Stimulated activated CD4-positive, alpha-beta T cell treated with anti-CD3 and anti-CD28 coated beads, Interleukin-1b, Interleukin-23, amount 100 ng/mL, for 48 hours (primary cell): ENCODE measurements at places on chromosomes 4 and X.
A peak's percentile ranks its signal among the peaks of the same experiment; 100 is the strongest.

- DNase-seq = no peak
These were observed 5.3 kb upstream of the TRMT2B start for GRCh38 chrX:101057093-101057714.

- no peak for DNase-seq
These were observed 72.8 kb upstream of the ATP8A1 start for GRCh38 chr4:42729505-42730237.

DNA sequence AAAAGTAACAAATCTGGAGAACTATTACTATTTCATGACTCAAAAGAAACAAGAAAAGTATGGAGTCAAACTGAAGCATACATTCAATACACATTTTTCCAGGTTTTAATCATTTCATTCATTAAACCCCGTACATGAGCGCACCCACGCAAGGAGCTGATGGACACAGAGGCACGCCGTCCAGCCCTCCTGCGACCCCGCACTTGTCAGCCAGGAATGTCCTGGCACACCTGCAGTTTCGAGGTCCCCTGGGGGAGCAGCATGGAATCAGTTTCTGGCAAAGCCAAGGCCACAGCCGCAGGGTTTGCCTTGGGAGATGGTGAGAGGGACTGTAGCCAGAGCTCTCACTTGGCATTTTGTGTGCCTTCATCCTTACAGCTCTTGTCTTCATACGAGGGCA is 12.8 kb upstream of the SLC2A9 start:
- DNase-seq = no peak

DNA sequence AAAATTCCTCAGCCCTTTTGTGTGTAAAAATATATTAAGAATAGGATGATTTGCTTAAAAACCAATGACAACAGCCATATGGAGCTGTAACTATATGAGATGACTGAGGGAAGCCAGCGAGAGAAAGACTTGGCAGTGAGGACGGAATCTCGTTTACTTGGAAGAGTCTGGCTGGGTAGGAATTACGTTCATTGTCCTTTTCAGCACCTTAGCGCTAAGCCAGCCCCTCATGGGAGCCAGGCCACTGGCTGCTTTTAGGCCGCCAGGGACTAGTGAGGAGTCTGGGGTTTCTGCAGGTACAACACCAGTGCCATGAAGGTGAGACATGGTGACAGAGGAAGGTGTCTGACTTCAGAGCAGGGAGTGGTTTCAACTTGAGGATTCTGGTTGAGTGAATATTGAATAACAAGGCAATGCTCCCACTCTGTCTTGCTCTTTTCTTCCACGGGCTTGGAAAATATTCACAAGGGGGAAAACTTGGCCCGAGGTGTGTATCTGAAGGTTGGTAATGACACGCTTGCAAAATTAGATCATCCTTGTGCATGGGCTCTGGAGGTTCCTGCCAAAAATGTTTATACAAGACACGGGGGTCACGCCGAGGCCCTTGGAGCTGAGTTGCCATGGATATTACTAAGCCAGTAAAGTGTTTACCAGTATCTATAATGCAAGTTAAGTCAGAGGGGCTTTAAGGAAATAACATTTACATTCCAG is 17.4 kb downstream of the KLF3 start:
- no peak for DNase-seq

DNA sequence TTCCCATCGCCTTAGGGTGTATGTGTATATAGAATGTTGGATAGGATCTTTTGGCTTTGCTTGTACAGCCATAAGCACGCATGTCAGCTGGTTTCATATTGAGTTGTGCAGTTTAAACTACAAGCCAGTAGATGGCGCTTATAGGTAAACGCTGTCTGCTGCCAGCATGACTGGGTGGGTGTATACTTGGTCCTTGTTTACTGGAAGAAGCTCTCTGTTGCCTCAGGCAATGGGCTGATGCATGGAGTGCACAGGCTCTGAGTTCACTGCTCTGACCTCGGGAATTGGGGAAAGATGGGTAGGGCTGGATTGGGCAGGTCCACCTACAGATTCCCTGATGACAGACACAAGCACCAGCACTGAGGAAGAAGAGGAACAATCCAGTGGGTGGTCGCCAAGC is 831.5 kb downstream of the STIM2 start:
- DNase-seq = no peak

DNA sequence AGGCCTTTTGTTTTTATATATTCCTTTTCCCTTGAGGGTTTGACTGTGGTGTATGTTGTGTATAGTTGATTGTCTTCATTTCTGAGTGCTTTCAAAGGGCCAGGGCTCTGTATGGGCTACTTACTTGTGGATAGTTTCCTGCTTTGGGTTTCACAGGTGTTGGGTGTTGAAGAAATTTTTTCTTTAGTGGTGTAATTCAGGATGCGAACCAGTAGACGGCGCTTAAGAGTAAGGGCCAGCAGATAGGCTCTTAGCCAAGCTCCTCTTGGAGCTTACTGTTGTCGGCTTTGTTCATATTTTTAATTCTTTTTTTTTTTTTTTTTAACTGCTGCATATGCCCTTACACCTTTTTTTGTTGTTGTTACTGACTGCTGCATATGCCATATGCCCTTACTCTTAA is 276.3 kb upstream of the GALNT7 start:
- DNase-seq = no peak

DNA sequence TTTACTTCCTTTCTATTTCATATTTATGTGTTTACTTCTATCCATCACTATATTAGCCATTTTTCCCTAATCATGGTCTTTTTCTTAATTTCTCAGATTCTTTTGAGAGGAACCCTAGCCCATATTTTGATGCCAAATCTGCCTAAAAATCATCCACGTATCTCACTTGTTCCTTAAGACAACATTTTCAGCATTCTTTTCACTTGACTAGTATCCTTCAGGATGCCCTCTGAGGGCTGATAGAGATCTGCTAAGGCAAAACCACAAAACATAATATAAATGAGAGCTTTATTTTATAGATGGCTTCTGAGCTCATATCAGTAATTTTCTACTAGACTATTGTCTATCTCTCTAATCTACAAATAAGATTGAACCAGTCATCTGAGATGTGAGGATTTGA is 341.9 kb downstream of the GPM6A start:
- DNase-seq = no peak

DNA sequence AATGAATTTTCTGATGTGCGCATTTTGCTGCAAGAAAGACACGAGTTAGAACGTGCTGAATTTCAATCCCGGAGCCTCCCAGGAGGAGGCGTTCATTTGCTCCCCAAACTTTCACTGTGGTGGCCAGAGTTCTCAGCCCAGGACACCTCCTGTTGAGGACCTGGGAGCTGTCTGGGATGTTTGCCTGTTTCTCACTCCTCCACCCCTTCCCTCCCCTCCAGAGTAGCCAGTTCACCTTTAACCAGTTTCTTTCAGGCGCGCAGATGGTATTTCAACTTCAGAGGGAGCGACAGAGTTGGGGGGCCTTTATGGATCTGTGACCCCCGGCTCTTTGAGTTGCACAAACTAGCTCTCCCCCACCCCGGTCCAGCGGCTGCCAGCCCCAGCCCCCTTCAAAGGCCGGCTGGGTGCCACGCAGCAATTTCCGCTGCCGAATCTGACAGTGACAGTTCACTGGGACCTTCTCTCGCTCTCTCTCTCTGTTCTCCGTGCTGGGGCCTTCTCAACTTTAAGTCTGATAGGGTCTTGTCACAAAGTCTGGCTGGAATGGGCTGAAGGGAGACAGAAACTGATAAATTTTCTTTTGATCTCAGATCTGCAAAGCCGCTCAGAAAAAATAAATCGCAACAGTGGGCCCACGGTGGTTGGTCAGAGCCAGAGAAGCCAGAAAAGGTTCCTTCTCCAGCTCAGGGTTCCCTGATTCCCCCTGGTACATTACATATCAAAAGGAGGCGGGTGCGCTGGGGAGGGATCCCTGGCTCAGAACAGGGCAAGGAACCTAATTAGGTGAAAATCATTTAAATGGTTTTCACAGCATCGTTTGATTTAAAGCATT is 100.0 kb upstream of the STX18 start:
- no peak for DNase-seq

DNA sequence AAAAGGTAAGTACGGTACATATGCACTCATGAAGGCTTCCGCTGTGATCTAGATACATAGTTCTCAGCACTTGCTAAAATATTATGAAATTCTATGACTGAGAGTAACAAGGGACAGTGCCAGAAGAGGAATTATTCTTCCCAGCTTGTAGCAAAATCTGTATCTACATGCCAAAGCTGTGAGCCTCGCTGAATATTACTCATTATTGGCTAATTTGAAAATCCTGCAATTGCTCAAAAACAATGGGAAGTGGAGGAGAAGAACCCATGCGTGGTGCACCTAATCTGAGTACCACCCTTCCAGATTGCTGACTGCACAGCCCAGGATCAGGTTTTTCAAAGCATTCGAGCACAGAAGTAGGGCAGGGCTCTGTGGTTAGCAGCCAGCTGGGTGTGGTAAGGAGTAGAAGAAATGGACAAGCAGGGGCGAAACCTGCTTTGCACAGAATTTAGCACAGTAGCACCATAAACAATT is 17.4 kb upstream of the PDCL2 start:
- no peak for DNase-seq

- DNase-seq = no peak
These were observed 175.7 kb upstream of the FMR1 start for GRCh38 chrX:147736045-147736444.

- DNase-seq = no peak
These were observed 42.9 kb downstream of the ALPK1 start for GRCh38 chr4:112340023-112340422.

GRCh38 chr4:157128395-157128794 is 52.4 kb downstream of the GLRB start:
- no peak for DNase-seq

DNA sequence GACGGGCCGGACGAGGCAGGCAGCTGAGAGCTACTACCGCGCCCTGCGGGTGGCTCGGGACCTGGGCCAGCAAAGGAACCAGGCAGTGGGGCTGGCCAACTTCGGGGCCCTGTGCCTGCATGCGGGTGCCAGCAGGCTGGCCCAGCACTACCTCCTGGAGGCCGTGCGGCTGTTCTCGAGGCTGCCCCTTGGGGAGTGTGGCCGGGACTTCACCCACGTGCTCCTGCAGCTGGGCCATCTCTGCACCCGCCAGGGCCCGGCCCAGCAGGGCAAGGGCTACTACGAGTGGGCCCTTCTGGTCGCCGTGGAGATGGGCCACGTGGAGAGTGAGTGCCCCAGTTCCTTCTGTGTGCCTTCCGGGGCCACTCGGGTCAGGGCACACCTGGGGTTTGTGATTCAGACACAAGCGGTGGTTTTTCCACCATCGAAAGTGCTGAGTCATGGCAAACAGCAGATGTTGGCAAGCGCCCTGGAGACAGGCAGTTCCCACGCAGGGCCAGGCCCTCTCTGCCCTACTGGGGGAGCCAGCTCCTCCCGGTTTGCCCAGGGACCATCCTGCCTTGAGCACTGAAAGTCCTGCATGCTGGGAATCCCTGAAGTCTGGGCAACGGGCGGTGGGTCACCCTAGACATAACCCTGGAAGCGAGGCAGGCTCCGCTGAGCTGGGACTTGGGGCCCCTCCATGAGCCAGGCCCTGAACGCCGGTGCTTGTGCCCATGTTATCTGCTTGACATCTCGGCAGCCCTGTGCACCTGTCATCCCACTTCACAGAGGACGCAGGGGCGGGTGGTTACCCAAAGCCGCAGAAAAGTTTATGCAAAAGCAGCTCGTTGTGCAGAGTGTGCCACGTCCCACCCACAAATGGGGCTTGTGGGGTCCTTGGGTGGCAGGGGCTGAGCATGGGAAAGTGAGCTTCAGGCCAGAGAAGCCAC is 29.5 kb downstream of the SH3TC1 start:
- DNase-seq = peak; percentile 90

DNA sequence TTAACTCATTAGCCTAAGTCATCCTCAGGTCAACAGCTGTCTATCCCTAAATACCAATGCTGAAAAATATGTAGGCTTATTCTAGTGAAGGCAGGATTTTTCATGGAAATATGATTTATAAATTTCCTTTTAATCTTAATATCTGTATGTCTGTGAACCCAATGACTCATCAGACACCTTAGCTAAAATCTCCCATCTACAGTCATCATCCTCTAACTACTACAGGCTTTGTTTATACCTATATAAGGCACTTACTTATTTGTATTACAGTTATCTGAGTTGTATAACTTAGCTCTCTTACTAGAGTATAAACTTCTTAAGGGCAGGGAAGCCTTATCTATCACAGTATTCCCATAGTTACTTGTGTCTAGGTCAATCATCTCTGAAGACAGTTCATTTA is 24.2 kb downstream of the AMMECR1 start:
- no peak for DNase-seq

DNA sequence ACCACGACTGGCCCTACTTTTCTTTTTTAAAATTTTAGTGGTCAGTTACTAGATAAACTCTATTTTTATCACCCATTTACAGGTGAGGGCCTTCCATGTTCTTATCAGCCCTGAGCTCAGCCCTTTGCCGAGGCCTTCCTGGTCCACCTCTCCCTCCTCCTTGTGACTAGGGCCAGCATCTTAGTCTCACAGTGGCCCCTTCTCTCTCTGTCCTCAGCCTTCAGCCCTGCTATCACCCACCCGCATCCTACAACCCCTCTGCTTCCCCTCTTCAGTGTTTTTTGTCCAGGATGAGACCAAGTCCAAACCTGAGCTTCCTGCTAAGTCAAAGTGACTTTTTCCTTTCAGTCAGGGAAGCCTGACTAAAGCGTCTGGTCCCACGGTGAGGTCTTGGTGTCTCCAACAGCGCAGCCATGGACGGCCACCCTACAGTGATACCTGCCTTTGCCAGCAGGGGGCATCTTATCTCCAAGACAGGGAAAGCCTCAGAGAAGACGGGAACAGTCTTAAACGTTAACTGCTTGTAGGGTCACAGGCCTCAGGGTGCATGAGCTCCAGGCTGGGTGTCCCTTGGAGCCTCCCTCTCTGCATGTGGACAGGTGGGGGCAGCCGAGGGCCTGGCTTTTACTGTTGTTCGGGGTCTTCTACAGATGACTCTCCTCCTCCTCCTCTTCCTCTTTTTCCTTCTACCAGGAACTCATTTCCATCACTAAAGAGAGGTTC is 11.7 kb upstream of the GAGE10 start:
- peak; percentile 71 for DNase-seq

- no peak for DNase-seq
These were observed 9.8 kb upstream of the TNIP2 start for GRCh38 chr4:2765832-2766526.

GRCh38 chr4:13892739-13893105 is 265.2 kb upstream of the BOD1L1 start:
- no peak for DNase-seq

DNA sequence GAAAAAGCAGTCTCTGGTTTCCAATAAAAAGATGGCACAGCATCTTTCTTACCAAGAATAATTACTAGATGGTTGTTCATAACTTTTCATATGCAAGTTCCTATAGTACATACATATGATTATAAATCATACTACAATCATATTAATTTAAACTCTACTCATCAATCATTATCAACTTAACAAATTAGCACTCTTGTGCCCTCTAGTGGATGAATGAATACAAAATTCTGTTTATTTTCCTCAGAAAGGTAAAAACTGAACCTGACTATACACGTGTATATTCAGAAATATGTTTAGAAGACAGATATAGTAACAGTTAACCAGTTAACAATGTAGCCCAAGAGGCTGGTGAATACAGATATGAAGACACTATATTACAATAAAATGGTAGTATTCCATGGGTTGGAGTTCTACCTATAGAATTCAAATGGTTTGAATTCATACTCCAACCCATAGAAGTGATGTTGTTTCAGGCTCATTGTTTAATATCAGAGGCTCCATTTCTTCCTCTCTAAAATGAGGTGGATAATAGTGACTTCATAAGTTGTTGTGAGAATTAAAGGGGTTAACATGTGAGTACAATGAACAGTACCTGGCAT is 100.0 kb downstream of the ADAMTS3 start:
- DNase-seq = no peak

- DNase-seq = no peak
These were observed 96.4 kb upstream of the HS3ST1 start for GRCh38 chr4:11525085-11525484.
